ENCODE measurements at places on chromosomes 7 and 10. TPM values are rescaled to one million over a fixed set of nuclear protein-coding genes. Genes with fewer than 3 reads are reported as not detected.

Gene COL17A1
- polyA plus RNA-seq = 0.02 TPM

- DNase-seq = no peak
Observed at GRCh38 chr7:94323844-94324243, 70.9 kb upstream of the COL1A2 start.

- no peak for DNase-seq
Observed at GRCh38 chr7:114989531-114989930, 67.6 kb downstream of the MDFIC start.

- DNase-seq = no peak
Observed at GRCh38 chr10:7649673-7650300, 17.0 kb downstream of the ITIH5 start.

Gene CADPS2
- polyA plus RNA-seq = 0.38 TPM

Gene IFIT2
- polyA plus RNA-seq = 11.4 TPM

Gene VSTM4
- 4.4 TPM for polyA plus RNA-seq

DNA sequence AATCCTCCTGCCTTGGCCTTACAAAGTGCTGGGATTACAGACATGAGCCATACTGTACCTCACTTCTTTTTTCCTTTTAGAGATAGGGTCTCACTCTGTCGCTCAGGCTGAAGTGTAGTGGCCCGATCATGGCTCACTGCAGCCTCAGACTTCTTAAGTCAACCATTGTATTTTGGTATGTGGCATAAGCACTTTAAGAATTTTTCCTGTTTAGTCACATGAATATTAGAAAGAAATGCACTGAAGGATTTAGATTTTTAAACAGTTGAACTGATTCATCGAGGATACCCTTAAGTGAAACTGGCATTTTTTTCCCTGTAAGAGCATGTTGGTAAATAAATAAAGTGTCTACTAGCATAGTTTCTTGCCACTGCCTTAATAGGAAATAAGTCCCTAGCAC lies 319.3 kb upstream of the CACNA2D1 start:
- no peak for DNase-seq

DNA sequence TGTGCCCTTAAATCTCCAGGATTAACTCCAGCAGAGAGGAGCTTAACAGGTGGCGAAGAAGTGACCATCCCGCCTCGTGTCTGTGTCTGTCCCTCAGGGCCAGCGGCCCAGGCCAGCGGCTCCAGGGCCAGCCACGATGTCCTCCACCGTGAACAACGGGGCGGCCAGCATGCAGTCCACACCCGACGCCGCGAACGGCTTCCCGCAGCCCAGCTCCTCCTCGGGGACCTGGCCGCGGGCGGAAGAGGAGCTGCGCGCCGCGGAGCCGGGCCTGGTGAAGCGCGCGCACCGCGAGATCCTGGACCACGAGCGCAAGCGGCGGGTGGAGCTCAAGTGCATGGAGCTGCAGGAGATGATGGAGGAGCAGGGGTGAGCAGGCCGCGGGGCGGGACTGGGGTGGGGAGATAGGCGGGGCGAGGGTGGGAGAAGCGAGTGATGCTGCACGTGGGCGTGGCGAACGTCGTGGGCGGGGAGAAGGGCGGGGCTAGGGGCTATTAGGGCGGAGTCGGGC lies 33.3 kb downstream of the SRRM3 start:
- peak; percentile 24 for DNase-seq

Gene ACTL6B
- polyA plus RNA-seq = not detected

DNA sequence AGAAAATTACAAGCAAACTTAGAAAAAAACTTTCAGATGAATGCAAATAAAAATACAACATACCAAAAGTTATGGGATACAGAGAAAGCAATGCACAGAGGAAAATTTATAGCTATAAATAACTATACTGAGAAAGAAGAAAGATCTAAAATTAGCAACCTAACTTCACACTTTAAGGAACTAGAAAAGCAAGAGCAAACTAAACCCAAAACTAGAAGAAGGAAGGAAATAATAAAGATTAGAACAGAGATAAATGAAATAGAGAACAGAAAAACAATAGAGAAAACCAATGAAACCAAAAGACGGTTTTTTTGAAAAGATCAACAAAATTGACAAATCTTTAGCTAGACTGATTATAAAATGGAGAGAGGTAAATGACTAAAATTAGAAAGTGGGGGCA lies 9.6 kb upstream of the STRA8 start:
- DNase-seq = no peak

- no peak for DNase-seq
Observed at GRCh38 chr7:27901028-27901760, 161.2 kb downstream of the TAX1BP1 start.
